ENCODE measurements at places on chromosomes 12 and 14. TPM values are rescaled to one million over a fixed set of nuclear protein-coding genes. Genes with fewer than 3 reads are reported as not detected.

DNA sequence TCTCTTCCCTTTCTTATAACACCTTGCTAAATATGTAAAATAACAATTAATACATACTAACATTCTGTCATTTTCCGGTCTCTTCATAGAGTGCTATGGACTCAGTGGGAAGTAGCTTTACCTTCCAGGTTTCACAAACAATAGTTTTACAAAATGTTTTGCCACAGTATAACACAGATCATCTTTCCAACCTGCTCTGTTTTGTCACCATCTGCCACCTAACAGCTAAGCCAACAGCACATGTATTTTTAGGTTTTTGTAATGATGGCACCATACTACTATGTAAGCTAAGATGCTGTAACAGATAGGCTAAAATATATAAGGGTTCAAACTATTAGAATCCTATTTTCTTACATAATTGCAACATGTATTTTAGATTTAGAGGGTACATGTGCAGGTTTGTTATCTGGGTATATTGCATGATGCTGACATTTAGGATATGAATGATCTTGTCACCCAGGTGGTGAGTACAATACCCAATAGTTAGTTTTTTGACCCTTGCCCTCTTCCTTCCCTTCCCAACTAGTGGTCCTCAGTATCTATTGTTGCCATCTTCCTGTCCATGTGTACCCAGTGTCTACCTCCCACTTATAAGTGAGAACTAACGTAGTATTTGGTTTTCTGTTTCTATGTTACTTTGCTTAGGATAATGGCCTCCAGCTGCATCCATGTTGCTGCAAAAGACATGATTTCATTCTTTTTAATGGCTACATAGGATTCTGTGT is 8.7 kb downstream of the RHOJ start:
- DNase-seq, result no peak

DNA sequence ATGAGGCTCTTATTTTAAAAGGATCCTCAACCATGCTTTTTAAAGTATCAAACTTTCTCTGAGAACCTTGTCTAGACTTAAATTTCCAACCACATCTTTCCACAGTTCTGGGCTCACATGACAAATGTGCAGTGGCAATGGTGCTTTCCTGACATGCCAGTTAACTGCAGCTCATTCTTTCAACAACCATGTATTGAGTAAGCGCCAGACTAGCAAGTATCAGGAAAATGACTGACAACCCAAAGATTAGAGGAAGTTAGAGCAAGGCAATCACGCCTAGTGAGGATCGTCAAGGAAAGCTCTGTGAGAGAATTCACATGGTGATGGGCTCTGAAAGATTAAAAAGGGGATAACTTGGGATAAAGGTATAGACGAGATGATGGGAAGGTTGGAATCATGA is 35.8 kb downstream of the FLVCR2 start:
- no peak for DNase-seq

- DNase-seq, result peak; percentile 54
These were observed 22.1 kb upstream of the NINJ2 start for GRCh38 chr12:685388-685787.

DNA sequence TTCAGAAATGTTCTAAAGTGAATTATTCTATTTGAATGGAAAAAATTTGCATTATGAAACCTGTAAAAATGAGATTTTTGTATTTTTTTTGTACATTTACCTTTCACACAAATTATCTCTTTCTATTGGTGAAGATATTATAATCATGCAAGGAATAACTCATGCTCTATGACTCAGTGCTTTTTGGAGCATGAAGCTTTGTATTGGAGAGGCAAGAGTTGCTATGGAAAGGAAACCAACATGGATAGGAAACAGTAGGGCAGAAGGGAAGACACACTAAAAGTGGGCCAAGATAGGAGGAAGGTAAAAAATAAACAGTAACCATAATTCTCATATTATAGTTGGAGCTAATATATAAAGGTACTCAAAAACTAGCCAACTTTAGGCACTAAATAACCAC is 79.0 kb downstream of the PLCZ1 start:
- no peak for DNase-seq

DNA sequence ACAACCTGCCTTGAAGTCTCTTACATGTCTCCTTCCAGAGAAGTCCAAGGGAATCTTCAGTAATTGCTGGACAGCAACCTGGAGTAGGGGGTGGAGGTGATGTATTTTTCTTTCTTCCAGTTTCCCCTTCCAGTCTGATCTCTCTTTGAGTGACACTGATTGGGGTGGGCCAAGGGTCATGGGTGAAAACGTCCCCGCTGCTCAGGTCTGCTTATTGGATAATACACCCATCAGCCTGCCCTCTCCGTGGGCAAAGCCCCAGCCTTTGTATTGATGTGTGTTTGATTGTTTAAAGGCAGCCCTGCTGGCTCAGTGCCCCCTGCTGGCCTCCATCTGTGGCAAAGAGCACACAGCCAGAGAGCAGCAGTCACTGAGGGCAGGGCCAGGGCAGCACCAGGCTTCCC is 35.7 kb upstream of the ATP2A2 start:
- DNase-seq, result peak; percentile 81

- DNase-seq, result no peak
These were observed 4.6 kb upstream of the SLCO1B3 start for GRCh38 chr12:20805921-20806320.

DNA sequence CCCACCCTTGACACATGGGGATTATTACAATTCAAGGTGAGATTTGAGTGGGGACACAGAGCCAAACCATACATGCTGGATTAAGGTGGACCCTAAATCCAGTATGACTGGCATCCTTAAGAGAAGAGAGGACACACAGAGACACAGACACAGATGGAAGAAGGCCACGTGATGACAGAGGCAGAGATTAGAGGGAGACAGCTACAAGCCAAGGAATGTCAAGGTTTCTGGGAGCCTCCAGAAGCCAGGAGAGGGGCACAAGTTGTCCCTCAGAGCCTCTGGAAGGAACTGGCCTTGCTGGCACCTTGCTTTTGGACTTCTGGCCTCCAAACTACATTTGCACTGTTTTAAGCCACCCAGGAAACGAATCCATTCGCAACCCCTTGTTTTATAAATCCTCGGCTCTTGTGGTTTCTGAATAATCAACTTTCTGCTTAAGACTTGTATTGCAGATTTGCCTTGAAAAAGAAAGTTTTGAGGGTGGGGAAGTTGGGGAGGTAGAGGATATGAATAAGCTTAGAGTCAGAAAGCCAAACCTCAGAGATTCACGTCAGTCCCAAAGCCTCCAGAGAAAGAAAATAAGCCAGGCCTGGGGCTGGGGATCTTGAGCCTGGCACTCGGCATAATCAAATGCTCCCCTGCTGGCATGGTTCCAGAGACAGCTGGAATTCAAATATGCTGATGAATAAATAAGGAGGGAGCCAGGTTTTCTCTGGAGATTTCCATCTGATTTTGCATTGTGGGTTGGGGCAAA is 224.2 kb upstream of the PWP1 start:
- DNase-seq, result no peak

- peak; percentile 90 for DNase-seq
These were observed 771.3 kb upstream of the TBX3 start for GRCh38 chr12:115455268-115455681.

DNA sequence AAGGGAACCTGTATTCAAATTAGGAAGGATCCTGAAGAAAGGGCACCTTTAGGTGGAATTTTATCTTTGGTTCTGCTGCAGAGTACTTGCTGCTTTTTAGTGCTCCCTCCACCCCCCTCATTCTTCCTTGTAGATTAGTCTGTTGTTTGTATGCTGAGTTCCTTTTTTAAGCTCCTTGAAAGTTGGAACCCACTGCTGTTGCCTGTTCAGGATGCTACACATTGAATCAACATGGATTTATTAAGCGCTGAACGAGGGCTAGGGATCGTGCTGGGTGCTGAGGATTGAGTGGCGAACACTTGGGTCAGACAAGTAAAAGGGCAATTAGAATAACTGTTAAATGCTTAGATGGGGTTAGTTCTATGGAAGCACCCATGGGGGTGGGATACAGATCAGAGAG is 884 bp upstream of the AMN1 start:
- DNase-seq, result no peak

GRCh38 chr14:99125113-99125512 is 146.9 kb downstream of the BCL11B start:
- DNase-seq, result no peak

Gene ACVR1B
- polyA plus RNA-seq, result 27.9 TPM

Gene RFX4
- polyA plus RNA-seq, result 0.03 TPM

Gene CLEC4C
- not detected for polyA plus RNA-seq

Gene MIPOL1
- 0.45 TPM for polyA plus RNA-seq

Gene CYP46A1
- polyA plus RNA-seq, result 0.96 TPM

Gene GPR162
- polyA plus RNA-seq, result 5.1 TPM

Gene PRPH
- not detected for polyA plus RNA-seq

All from small intestine (tissue), 16 donors.